ENCODE measurements at places on chromosomes 11 and 22. TPM values are rescaled to one million over a fixed set of nuclear protein-coding genes. Genes with fewer than 3 reads are reported as not detected.

GRM5 gene
- total RNA-seq, result not detected

INTS4 gene
- total RNA-seq, result 44.4 TPM

C22orf15 gene
- 1.1 TPM for total RNA-seq

CDHR5 gene
- not detected for total RNA-seq

MRGPRX3 gene
- total RNA-seq, result not detected

IGLL5 gene
- total RNA-seq, result not detected

RAB38 gene
- total RNA-seq, result 3.2 TPM

TBX10 gene
- not detected for total RNA-seq

HORMAD2 gene
- total RNA-seq, result not detected

GNAZ gene
- 0.56 TPM for total RNA-seq

SHISAL1 gene
- not detected for total RNA-seq

APOBEC3H gene
- 7.1 TPM for total RNA-seq

SAA4 gene
- not detected for total RNA-seq
